Stimulated activated CD4-positive, alpha-beta T cell treated with anti-CD3 and anti-CD28 coated beads, Interleukin-2, amount 100 ng/mL, for 48 hours (primary cell): ENCODE measurements at places on chromosomes 16 and 17.

GRCh38 chr16:76226011-76226410, 51.2 kb upstream of the CNTNAP4 start:
- DNase-seq = no peak

GRCh38 chr16:52469775-52470174, 77.2 kb downstream of the TOX3 start:
- no peak for DNase-seq

DNA sequence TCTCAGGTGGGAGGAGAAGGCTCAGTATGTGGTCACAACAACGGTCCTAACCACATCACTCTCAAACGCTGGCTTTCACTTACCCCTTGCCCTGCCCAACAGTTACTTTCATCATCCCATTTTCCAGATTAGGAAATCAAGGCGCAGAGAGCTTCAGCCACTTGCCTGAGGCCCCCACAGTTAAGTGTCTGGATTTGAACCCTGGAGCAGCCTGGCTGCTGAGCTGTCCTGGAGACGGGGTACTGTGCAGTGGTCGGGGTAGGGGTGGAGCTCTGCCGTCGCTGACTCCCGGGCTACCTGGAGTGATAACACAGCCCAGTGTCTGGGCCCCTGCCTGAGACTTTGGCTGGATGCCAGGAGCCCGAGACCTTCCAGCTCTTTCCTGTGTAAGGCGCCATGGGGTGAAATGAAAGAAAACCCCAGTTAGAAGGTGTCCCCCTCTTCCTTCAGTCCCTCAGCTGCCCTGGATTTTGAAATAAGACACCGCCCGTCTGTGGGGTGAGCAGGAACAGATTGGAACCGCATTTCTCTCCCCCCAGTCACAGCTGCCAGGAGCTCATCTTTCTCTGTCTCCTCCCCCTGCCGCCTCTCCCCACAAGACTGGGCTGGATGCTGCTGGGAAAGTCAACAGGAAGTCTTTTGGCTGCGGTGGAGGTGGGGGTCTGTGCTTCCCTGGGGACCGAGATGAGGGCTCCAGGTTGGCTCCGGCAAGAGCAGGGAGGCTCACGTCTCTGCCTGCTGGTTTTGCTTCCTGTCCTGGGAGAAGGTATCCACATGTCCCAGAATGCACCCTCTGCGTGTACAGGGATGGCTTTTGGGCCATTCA, 280.2 kb downstream of the SEC14L1 start:
- DNase-seq = no peak

GRCh38 chr17:39212195-39212810, 12.2 kb downstream of the RPL19 start:
- no peak for DNase-seq

DNA sequence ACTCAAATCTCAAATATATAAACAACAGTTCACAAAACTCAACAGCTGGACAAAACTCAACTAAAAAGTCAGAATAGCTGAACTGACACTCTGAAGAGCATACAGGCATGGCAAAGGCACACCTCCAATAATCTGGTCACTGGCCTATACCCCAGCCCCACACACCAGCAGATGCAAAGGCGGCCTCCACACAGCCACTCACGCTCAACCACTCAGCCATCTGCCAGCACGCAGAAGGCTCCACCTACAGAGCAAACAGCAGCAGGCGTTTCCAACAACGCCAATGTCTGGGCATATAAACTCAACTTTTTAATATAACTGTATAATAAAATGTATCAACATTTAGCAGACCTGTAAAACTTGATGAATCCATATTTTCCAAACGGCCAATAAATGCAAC, 17.2 kb downstream of the USP7 start:
- no peak for DNase-seq
